ENCODE measurements at places on chromosomes 12 and 14. TPM values are rescaled to one million over a fixed set of nuclear protein-coding genes. Genes with fewer than 3 reads are reported as not detected.
A peak's percentile ranks its signal among the peaks of the same experiment; 100 is the strongest.

CEBPE gene
- not detected for total RNA-seq

KLRK1 gene
- total RNA-seq: 1.6 TPM

CIROP gene
- total RNA-seq: not detected

VRTN gene
- 0.30 TPM for total RNA-seq

PAX9 gene
- total RNA-seq: 0.77 TPM

DRAM1 gene
- total RNA-seq: 10.0 TPM

OTOGL gene
- total RNA-seq: 0.27 TPM

LRRC10 gene
- not detected for total RNA-seq

SIX6 gene
- total RNA-seq: not detected

GPR137C gene
- 0.79 TPM for total RNA-seq

CIDEB gene
- total RNA-seq: 12.9 TPM

POTEG gene
- not detected for total RNA-seq

YARS2 gene
- 28.0 TPM for total RNA-seq

ZC2HC1C gene
- 4.6 TPM for total RNA-seq

FAM222A gene
- 5.5 TPM for total RNA-seq

GRCh38 chr14:58587271-58587670 is 50.5 kb upstream of the DACT1 start:
- no peaks in the 10 kb centered on the region for H3K27me3 ChIP-seq
- no peaks in the 10 kb centered on the region for H3K36me3 ChIP-seq
- H3K27ac ChIP-seq: no peak overlapping the region
- no peaks in the 10 kb centered on the region for H3K4me1 ChIP-seq
- DNase-seq: no peak

GRCh38 chr14:36981832-36982529 is 190.4 kb downstream of the SLC25A21 start:
- H3K27ac ChIP-seq: no peak overlapping the region
- no peak for DNase-seq
- no peaks in the 10 kb centered on the region for H3K27me3 ChIP-seq
- no peaks in the 10 kb centered on the region for H3K4me1 ChIP-seq

DNA sequence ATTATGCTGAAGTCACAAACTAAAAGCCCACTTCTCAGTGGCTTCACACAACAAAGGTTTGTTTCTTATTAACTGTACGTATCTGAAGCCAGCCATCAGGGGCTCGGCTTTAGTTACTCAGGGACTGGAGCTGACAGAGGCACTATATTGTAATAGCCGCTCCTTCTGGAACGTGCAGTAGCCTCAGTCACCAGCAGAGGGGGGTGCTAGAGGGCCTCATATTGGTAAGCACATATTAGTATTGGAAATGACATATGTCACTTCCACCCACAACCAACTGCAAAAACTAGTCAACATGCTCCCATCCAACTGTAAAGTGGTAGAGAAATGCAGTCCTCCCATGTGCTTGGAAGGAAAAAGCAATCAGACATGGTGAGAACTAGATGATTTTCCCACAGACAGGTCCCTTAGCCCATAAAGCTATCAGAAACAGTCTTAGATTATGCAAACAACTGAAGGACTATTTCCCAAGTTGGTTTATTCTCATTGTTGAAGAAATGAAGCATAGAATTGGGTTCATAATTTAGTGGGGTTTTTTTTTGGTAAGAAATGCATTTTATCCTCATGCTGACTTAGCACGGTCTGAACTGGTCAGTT is 183.6 kb upstream of the G2E3 start:
- H3K27ac ChIP-seq: no peak overlapping the region
- H3K27me3 ChIP-seq: no peaks in the 10 kb centered on the region
- DNase-seq: peak; percentile 70
- H3K4me3 ChIP-seq: no peak overlapping the region
- H3K36me3 ChIP-seq: no peaks in the 10 kb centered on the region

GRCh38 chr14:53742233-53742620 is 214.4 kb downstream of the BMP4 start:
- H3K4me3 ChIP-seq: no peak overlapping the region
- no peak overlapping the region for H3K27ac ChIP-seq
- DNase-seq: no peak
- no peaks in the 10 kb centered on the region for H3K36me3 ChIP-seq
- no peaks in the 10 kb centered on the region for H3K4me1 ChIP-seq

DNA sequence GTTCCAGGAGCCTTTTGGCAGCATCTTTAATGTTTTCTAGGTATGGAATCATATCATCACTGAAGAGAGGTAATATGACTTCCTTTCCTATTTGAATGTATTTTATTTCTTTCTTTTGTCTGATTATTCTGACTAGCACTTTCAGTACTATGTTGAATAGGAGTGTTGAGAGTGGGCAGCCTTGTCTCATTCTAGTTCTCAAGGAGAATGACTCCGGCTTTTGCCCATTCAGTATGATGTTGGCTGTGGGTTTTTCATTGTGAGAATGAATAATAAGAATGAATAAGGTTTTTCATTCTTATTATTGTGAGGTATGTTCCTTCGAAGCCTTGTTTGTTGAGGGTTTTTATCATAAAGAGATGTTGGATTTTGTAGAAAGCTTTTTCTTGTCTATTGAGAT is 98.9 kb downstream of the GPHN start:
- H3K4me1 ChIP-seq: no peaks in the 10 kb centered on the region
- H3K36me3 ChIP-seq: no peaks in the 10 kb centered on the region

- no peaks in the 10 kb centered on the region for H3K27me3 ChIP-seq
- no peaks in the 10 kb centered on the region for H3K36me3 ChIP-seq
- no peaks in the 10 kb centered on the region for H3K4me1 ChIP-seq
- no peak for DNase-seq
- no peak overlapping the region for H3K4me3 ChIP-seq
Measured at GRCh38 chr12:126210026-126210425, 1144.8 kb downstream of the AACS start.

DNA sequence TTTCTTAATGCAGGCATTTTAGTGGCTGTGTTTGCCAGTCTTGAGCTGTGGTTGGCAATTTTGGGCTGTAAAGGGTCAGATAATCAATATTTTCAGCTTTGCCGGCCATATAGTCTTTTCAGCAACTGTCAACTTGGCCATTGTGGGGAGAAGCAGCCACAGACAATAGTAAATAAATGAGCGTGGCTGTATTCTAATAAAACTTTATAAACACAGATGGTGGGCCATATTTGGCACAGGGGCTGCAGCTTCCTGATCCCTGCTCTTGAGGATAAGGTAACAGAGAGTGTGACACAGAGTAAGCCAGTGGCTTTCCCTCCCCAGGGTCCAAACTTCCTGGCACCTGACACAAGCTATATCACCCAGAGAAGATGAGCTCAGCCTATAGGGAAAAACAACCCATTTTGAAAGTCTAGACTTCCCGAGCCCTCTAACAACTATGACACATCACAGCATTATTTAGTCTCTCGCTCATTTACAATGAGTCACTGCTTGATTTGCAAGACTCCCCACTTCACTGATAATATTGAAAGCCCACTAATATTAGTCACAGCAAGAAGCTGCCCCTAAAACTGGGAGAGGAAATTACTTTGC is 163.1 kb upstream of the TMPO start:
- DNase-seq: no peak
- H3K36me3 ChIP-seq: no peaks in the 10 kb centered on the region
- no peak overlapping the region for H3K4me3 ChIP-seq
- no peak overlapping the region for H3K27ac ChIP-seq

DNA sequence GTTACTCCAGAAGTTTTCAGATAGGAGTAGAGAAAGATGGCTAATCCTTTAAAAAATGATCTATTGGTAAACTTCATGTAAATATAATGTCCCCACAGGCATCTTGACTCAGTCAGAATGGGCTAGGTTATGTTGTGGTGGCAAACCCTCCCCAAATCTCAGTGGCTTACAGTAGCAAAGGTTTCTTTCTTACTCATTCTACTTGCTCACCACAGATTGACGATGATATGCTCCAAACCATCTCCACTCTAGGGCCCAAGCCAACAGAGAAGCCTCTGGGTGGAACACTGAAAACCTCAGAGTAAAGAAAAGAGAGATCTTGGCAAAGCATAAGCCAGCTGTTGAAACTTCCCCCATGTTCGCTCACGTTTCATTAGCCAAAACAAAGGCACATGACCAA is 146.4 kb downstream of the EMP1 start:
- DNase-seq: no peak
- H3K36me3 ChIP-seq: no peaks in the 10 kb centered on the region
- no peak overlapping the region for H3K27ac ChIP-seq
- H3K4me1 ChIP-seq: no peaks in the 10 kb centered on the region
- H3K27me3 ChIP-seq: no peaks in the 10 kb centered on the region

GRCh38 chr14:57085801-57086200 is 182.9 kb downstream of the EXOC5 start:
- no peaks in the 10 kb centered on the region for H3K27me3 ChIP-seq
- H3K36me3 ChIP-seq: no peaks in the 10 kb centered on the region
- H3K4me3 ChIP-seq: no peak overlapping the region
- no peaks in the 10 kb centered on the region for H3K4me1 ChIP-seq

DNA sequence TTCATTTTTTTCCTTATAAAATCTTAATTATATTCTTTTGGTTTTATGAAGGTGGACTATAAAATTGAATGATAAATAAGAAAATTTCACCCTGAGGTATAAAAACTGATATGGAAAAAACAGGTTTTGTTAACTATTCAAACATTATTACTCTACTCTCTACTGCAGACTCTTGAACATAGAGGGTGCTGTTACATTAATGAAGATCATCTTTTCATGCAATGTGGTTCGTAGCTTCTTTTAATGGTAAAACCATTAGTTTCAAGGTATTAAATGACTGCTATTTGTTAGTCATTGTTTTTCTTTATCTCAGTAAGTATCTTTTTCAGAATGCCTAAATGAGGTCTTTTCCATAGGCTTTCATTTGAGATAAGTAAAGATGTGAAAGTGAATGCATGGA is 510.4 kb downstream of the SLC16A7 start:
- no peak overlapping the region for H3K27ac ChIP-seq
- H3K27me3 ChIP-seq: no peaks in the 10 kb centered on the region
- H3K36me3 ChIP-seq: no peaks in the 10 kb centered on the region
- no peaks in the 10 kb centered on the region for H3K4me1 ChIP-seq

- peak overlapping the region; percentile 58 for H3K4me3 ChIP-seq
- peak overlapping the region; percentile 94 for H3K27ac ChIP-seq
- H3K27me3 ChIP-seq: no peaks in the 10 kb centered on the region
- no peaks in the 10 kb centered on the region for H3K36me3 ChIP-seq
Measured at GRCh38 chr12:108732489-108733229, 1.3 kb upstream of the CORO1C start.

GRCh38 chr14:96906434-96906833 is 109.3 kb downstream of the VRK1 start:
- no peak overlapping the region for H3K27ac ChIP-seq
- no peak overlapping the region for H3K4me3 ChIP-seq
- no peaks in the 10 kb centered on the region for H3K4me1 ChIP-seq
- no peaks in the 10 kb centered on the region for H3K36me3 ChIP-seq
- no peak for DNase-seq
- no peaks in the 10 kb centered on the region for H3K27me3 ChIP-seq

GRCh38 chr12:113129664-113130456 is 5.7 kb downstream of the RASAL1 start:
- H3K27ac ChIP-seq: no peak overlapping the region
- H3K27me3 ChIP-seq: no peaks in the 10 kb centered on the region
- no peak overlapping the region for H3K4me3 ChIP-seq
- no peaks in the 10 kb centered on the region for H3K4me1 ChIP-seq
- no peak for DNase-seq

- no peak overlapping the region for H3K27ac ChIP-seq
- no peaks in the 10 kb centered on the region for H3K27me3 ChIP-seq
- H3K4me1 ChIP-seq: no peaks in the 10 kb centered on the region
- no peak overlapping the region for H3K4me3 ChIP-seq
Measured at GRCh38 chr12:46154221-46154985, 114.4 kb downstream of the SLC38A1 start.

GRCh38 chr12:6788972-6789924 is at the start of gene CD4:
Gene CD4, plus strand, starts transcription at chr12:6789528. Its CDS starts 10,611 bp downstream, at chr12:6800139.
- H3K36me3 ChIP-seq: no peaks in the 10 kb centered on the region
- H3K27ac ChIP-seq: peak within 1 kb of the TSS; percentile 50
- peak within 1 kb of the TSS; percentile 30 for H3K4me3 ChIP-seq
- no peaks in the 10 kb centered on the region for H3K4me1 ChIP-seq
- no peaks in the 10 kb centered on the region for H3K27me3 ChIP-seq

DNA sequence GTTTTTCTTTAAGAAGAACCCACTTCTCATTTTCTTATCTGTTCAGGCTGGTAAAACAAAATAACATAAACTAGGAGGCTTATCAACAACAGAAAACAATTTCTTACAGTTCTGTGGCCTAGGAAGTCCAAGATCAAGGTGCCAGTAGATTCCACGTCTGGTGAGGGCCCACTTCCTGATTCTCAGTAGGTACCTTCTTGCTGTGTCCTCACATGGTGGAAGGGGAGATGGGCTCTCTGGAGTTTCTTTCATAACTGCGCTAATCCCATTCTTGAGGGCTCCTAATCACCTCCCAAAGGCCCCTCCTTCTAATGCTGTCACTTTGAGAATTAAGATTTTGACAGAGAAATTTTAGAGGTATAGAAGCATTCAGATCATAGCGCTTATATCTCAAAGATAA is 33.4 kb downstream of the TXNRD1 start:
- no peak for DNase-seq
- no peak overlapping the region for H3K4me3 ChIP-seq
- H3K36me3 ChIP-seq: no peaks in the 10 kb centered on the region
- no peaks in the 10 kb centered on the region for H3K4me1 ChIP-seq

- H3K27me3 ChIP-seq: no peaks in the 10 kb centered on the region
- no peak overlapping the region for H3K4me3 ChIP-seq
- no peak overlapping the region for H3K27ac ChIP-seq
- H3K4me1 ChIP-seq: no peaks in the 10 kb centered on the region
- H3K36me3 ChIP-seq: no peaks in the 10 kb centered on the region
- no peak for DNase-seq
Measured at GRCh38 chr14:33553706-33554278, 397.1 kb downstream of the EGLN3 start.

DNA sequence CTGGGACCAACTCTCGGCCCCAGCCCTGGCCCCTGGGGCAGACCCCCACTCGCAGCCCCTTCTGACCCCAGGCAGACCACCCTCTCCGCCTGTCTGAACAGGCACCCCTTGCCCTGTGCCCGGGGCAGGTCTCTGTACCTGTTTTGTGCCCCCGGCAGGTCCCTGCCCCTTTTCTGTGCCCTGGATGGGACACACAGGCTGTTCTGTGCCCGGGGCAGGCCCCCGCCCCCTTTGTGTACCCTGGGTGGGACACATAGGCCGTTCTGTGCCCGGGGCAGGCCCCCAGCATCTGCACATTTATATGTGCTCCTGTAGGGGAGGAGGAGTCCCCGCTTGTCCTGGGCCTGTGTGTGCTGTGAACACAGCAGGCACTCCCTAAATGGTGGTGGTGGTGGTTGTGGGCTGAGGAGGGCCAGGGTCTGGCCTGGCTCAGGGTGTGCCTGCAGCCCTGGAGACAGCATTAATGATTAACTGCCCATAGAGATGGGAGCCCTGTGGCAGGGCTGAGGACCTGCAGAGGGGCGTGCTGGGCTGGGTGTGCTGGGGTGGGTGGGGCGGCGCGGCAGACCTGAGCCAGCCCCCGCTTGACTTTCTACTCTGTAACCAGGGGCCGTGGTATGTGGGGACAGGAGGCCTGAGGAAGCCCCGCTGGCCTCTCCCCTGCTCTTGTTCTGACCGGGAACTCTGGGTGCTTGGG is 3.7 kb downstream of the FBRSL1 start:
- H3K27ac ChIP-seq: no peak overlapping the region
- H3K4me1 ChIP-seq: peaks cover 31% of the 10 kb centered on the region
- no peaks in the 10 kb centered on the region for H3K27me3 ChIP-seq

Data from colonic mucosa (tissue), 4 donors.